Activated T-helper 1 cell treated with Interleukin-2 at 50 U/mL for 16 hours (primary cell): ENCODE measurements at places on chromosomes 5 and 9.

DNA sequence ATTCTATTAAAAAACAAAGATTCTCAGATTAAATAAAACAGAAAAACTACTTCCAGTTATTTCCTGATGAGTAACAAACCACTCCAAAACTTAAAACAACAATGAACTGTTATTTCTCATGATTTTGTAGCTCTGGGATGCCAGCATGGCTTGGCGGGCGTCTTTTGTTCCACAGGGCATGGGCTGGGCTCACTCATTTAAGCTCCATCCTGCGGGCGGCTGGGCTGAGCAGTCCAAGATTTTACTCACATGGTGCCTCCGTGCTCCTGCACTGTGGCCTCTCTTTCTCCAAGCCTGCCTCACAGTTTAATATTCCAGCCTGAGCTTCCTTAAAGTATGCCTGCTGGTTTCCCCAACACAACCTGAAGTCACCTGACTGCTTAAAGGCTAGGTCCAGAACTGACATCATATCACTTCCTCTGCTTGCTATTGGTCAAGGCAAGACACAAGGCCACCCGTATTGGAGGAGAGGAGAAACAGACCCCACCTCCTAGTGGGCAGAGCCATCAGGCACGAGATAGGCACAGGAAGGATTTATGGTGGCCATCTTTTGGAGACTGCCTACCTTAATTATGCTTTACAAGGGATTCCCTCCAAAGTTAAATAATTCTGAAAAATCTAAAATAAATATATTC, 41.6 kb upstream of the ZBTB43 start:
- no peak for DNase-seq

DNA sequence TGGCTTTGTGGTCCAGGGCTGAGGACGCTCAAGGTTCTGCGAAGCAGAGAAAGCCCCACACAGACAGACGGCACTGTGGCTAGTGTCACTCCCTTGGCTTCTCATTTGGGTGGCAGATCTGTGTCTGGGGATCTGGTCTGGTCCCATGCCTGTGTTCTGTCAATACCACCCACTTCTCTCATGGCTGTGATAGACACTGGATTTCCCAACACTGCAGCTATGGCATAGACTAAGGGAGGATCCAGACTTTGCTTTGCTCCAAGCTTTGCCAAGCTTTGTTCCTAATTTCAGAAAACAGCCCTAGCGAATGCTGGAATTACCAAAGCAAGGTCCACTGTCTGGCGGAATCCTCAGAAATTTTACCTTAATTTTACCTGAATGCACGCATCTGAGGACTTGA, 62.1 kb downstream of the GADD45G start:
- no peak for DNase-seq

- no peak for DNase-seq
These were observed 317.6 kb downstream of the CWC27 start for GRCh38 chr5:65086234-65086890.

DNA sequence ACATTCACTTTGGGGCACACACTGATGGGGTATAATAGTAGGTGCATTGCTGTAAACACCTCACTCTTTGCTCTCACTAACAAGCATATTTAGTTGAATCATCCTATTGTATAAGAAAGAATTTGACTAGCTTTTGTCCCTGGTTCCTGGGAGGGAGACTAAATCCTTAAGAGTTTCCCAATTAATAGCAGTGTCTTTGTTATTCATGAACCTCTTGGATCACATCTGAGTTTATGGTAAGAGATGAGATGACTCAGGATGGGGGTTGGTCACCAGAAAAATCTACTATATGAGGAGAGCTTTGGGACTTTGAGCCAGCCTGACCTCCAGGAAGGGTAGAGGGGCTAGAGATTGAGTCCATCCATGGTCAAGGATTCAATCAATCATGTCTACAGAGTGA, 56.8 kb downstream of the PUM3 start:
- no peak for DNase-seq

DNA sequence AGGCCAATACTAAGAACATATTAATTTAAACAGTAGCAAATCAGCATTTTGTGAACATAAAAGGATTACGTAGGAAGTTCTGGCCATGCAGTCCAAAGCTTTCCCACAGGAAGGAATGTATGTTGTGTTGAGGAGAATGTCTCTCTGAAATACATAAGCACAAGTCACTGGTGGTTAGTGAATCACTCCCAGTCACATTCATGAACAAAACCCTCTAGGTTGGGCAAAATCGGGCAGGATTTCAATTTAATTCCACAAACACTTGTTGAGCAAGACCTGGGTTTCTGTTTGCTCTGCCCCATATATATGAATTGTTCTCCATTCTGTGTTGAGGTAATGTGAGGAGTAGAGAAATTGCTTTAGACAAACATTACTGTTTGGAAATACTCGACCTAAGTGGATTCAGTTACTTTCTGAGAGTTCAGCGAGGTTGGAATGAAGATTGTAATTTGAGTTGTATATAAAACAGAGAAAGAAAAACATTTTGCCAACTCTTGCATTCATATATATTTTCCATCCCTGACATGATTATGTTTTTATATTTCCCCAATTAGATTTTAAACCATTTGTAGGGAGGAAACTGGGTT, 127.6 kb upstream of the RPS23 start:
- no peak for DNase-seq

- DNase-seq: no peak
These were observed 55.9 kb downstream of the NSUN2 start for GRCh38 chr5:6576861-6577501.

GRCh38 chr9:14314424-14314928, 535 bp upstream of the NFIB start:
- no peak for DNase-seq

DNA sequence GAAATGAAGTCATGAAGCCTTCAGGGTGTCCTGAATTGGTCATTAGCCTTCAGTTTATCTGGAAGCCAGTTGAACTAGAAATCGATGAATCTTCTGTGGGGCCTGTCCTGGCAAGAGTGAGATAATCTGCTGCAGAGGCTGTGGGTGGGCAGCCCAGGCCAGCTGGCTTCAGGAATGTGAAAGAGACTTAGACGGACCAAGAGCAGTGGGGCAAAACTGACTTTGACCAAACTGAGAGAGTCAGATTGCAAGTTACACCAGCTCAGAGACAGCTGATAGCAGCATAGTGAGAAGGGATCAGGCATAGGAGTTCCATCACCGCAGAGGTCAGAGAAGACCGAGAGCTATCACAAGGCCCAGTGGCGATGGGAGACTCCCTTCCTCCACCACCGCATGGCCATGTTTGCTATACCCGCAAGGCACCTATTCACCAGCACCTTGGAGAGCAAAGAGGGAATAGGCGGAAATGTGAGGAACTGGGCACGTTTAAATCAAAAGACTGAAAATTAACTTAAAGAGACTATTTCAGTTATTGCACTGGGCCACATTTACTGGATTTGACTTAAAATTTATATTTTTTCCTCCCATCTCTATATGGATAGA, 50.0 kb upstream of the GLIS3 start:
- DNase-seq: no peak

DNA sequence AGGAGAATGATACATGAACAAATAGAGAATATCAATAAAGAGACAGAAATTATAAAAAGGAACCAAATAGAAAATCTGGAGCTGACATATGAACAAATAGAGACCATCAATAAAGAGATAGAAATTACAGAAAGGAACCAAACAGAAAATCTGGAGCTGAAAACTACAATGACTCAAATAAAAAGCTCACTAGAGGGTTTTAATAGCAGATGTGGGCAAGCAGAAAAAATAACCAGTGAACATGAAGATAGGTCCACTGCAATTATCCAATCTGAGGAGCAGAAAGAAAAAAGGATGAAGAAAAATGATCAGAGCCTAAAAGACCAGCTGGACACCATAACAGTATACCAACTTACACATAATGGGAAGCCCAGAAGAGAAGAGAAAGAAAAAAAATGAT, 353.7 kb downstream of the ARL15 start:
- DNase-seq: no peak

DNA sequence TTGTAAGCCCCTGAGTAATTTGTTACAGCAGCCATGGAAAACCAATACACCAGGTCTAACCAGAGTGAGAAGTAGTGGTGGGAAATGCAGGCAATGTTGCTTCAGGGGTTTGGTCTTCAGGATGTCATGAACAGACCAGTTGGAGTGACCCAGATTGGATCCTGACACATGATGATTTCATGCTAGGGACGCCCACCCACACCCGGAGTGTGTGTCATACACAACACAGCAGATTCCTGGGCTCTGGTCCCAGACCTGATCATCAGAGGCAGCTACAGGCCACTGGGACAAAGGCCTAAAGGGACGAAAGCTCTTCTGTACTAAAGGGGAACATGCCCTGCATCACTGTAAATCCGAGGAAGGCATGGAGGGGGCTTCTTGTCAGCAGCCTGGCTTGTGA, 194.2 kb downstream of the NSG2 start:
- DNase-seq: no peak

GRCh38 chr5:127588368-127588767, 60.5 kb upstream of the CTXN3 start:
- DNase-seq: no peak

DNA sequence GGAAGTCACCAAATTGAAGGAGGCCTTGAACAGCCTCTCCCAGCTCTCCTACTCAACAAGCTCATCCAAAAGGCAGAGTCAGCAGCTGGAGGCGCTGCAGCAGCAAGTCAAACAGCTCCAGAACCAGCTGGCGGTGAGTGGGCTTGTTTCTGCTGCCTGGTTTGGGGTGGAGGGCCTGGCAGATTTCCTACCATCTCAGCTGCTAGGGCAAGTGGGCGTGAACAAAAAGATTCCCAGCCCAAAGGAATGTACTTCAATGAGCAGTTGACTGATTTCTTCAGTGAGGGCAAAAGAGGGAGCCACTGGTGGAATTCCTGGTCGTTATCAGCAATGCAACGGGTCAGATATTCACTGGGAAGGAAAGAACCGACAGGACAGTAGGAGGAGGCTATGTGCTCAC, 12.6 kb upstream of the TTC23L start:
- DNase-seq: no peak

DNA sequence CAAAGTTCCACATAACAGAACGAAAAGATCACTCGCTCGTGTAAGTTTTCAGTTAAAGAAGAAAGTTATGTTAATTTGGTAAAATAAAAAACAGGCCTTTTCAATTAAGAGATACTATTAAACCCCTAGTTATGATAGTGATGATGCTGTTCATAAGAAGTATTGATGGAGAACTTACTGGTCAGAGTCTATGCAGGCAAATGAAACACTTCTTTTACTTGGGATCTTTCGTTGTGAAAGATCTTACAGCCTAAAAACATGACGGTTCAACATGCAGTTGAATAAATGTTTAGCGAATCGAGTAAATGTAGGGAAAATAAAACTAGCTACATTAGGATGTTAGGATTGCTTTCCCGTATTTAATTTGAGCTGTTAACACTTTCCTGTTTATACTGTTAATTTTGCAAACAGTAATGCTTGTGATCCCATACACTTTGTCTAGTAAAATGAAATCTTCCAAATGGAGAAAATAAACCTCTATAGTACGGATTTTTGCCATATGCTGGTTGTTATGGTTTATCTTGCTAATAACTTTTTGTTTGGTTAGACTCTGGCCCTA, 2.0 kb downstream of the RHOBTB3 start:
- no peak for DNase-seq

GRCh38 chr9:107805201-107805600, 315.6 kb upstream of the KLF4 start:
- DNase-seq: no peak

GRCh38 chr9:37617161-37617560, 24.8 kb upstream of the TOMM5 start:
- DNase-seq: no peak

GRCh38 chr9:119429302-119429701, 60.1 kb upstream of the BRINP1 start:
- no peak for DNase-seq

DNA sequence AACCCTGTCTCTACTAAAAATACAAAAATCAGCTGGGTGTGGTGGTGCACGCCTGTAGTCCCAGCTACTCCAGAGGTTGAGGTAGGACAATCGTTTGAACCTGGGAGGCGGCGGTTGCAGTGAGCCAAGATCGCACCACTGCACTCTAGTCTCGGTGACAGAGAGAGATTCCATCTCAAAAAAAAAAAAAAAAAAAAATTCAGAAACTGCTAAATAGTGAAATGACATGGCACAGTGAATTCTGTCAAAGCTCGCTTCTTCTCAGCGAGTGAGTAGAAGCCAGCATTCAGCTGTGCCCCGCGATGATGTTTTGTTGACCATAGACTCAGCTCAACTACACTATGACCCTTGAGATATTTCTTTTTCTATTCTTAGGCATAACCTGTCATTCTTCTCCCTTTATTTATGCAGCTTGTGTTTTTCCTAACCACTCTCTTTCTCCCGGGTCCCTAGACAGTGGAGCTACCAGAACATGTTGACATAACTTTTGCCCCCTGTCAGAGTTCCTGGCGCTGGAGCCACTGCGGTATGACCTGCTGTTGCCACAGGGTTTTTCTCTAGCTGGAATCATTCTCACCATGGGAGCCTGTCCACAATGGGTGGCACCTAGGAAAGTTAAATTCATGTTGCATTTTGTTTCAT, 13.5 kb upstream of the IQGAP2 start:
- no peak for DNase-seq

DNA sequence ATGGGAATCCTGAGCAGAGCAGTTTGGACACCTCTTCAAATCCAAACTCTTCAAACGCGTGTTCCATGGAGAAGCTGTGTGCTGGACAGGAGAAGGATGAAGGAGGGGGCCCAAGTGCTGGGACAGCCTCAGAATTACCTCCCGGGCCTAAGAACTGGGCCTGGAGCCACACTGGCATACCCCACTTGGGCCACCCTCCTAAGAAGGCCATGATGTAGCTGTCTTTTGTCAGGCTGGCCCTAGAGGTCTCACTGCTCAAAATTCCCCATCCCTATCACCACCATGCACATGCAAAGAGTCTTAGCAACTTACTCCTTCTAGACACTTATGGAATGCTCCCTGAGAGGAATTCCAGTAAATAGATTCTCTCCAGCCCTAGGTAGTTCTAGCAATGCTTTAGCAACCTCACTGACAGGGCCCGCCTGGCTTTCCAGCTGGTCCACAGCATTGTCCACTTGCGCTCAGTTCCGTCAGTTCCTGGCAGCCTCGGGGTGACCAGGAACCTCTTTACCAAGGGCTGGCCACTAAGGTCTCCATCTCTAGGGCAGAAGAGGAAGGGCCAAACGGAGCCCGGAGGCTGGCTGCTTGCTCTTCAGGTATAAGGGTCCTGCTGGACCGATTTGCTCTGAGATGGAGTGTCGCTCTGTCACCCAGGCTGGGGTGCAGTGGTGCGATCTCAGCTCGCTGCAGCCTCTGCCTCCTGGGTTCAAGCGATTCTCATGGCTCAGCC, 75.3 kb downstream of the RGS3 start:
- DNase-seq: no peak

DNA sequence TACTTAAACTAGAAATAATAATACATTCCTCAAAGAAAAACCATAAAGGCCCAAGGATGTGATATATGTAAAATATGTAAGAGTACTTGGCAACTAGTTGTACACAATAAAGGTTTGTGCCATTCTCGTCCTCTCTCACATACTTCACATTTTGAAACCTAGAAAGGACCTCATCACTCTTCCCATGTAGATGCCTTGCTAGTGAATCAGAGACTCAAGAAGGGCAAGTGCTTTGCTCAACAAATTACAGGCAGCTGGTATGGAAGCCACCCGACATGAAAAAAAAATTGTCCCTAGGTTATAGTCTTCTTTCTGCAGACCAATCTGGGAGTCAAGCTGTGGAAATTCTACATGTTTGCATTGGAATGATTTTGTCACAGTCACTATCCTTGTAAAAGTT, 31.7 kb downstream of the ADRB2 start:
- no peak for DNase-seq
